ENCODE measurements at places on chromosomes 4 and X.

DNA sequence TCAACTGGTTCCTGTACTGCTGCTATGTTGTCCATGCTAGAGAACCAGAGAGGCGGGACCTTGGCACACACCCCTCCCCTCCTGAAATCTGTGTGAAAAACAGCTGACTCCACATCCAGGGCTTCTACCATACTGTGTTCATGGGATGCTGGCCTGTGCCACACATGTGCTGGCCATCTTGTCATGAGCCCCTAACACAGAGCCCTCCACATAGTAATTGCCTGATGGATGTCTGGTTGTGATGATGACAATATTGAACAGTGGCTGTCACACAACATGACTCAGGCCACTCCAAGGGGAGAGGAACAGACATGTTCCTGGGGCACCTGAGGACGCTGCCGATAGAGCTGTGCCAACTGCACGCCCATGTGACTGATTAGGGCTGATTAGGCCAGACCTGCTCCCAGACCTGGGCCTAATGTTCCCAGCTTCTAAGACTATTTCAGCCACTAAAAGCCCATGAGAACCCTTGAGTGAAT lies 13.1 kb downstream of the SLC25A5 start:
- peak; percentile 67 for DNase-seq

GRCh38 chrX:150872773-150873336 lies 25.6 kb downstream of the CD99L2 start:
- DNase-seq: no peak

DNA sequence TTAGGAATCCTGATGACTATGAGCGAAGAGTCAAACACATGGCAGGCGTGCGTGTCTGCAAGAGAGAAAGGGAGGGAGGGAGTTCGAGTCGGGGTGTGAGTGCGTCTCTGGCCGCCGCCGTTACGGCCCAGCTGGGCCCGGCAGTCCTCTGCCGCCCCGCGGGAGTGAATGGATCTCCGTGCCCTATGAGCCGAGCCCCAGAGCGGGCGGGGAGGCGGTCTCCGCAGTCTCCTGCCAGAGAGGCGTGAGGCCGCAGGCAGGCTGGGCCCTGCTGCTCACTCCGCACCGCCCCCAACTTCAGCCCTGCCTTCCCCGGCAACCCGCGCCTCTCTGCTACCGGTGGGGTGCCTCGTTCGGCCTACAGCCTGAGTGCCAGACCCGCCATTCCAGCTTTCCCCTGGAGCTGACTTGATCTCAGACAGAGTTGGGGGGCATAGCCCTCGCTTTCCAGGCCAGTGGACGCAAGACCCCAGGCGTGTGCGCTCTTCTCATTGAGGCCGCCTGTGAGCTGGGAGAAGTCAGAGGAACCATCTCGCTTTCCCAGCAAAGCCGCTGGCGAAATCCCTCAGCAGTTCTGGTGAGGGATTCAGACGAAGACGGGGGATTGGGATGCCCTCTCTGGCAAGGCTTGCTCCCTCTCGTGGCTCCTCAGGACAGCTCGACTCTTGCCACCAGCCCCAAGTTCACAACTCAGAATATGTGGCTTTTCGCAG lies 1.4 kb downstream of the SLC16A2 start:
- DNase-seq: peak; percentile 27

DNA sequence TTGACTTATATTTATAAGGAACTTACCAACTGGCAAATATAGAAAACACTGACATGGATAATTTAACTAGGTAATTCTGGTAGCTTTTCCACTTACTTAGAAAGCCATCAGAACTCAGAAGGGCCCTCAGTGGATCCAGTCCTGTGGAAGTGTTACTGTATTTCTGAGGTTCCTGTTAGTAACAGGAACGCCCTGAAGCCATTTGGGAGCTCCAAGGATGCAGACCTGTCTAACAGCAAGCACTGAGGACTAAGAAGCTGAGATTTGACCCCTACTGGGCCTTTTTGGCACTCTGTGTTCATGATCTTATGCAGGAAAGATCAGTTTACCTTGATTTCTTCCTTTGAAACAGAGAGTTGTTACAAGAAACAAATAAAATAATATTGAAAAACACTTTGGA lies 46.0 kb upstream of the TLL1 start:
- no peak for DNase-seq

- no peak for DNase-seq
These were observed 22.9 kb upstream of the PTCHD1 start for GRCh38 chrX:23311731-23312130.

DNA sequence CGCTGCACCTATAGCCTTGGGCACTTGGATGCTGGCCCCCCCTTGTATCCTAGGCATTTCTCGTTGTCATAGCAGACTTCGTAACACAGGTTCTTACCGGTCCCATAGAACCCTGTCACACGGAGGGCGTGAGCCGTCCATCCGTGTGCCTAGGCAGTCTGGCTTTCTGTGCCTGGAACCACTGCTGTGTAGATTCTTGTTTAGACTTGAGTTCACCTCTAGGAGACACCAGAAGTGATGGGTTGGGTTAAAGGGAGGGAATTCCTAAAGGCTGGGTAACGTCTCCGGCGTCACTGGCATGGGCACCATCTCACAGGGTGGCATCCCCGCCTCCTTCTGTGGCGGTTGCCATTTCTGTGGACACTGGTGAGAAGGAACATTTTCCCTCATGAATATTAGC lies 13.5 kb upstream of the NKX1-1 start:
- DNase-seq: no peak

- no peak for DNase-seq
These were observed 75.9 kb downstream of the SLC9A7 start for GRCh38 chrX:46683048-46683447.

- DNase-seq: no peak
These were observed 5.0 kb downstream of the OPRPN start for GRCh38 chr4:70402762-70403161.

- DNase-seq: peak; percentile 38
These were observed 18.0 kb downstream of the RUFY3 start for GRCh38 chr4:70739496-70740337.

DNA sequence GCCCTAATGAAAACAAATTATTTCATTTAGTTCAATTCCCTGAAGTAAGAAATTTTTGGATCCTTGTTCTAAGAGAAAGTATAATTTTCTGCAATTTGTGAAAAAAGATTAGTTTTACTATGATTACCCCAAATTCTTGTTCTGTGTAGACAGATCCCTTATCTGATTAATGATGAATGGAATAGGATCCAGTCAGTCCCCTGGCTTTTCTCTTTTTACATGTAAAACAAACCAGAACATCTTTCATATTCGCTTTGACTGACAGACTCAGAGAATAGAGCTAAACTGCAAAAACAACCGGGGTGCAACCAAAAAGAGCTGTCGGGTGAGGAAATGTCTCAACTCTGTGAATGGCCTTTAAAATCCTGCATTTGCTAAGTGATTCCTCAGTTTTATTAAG lies 93.4 kb upstream of the VEGFC start:
- DNase-seq: no peak

GRCh38 chr4:109708990-109709389 lies 5.7 kb upstream of the CASP6 start:
- DNase-seq: no peak

- DNase-seq: peak; percentile 71
These were observed 647 bp downstream of the OPHN1 start for GRCh38 chrX:68432648-68433047.

DNA sequence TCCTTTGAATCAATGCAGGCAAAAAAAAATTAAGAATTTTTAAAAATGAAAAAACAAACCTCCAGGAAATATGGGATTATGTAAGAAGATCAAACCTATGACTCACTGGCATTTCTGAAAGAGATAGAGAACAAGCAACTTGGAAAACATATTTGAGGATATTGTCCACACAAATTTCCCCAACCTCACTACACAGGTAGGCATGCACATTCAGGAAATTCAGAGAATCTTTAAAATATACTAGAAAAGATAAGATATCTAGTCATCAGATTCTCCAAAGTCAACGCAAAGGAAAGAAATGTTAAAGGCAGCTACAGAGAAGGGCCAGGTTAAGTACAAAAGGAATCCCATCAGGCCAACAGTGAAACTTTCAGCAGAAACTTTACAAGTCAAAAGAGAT lies 85.6 kb downstream of the ANTXR2 start:
- no peak for DNase-seq

- peak; percentile 47 for DNase-seq
These were observed 80.8 kb upstream of the MAB21L2 start for GRCh38 chr4:150501009-150501727.

- no peak for DNase-seq
These were observed 49.4 kb downstream of the ANXA10 start for GRCh38 chr4:168141733-168142132.

- no peak for DNase-seq
These were observed 9.4 kb downstream of the ANKRD50 start for GRCh38 chr4:124703154-124703553.

DNA sequence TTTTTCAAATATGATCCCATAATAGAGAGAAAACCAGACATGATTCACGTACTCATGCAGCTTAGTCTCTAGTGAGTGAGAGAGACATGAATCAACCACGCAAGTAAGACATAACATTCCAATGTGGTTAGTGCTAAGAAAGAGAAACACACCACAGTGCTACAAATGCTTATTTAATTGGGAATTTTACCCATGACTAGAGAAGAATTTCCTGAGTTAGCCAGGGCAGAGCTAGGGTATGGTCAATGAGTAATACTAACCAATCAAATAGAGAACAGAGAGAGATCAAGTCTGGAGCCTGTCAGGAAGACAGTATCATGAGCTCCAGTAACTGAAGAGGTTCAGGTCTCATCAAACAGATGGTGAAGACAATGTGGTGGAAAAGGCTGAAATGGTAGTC lies 495.2 kb downstream of the PDGFC start:
- DNase-seq: no peak

GRCh38 chr4:94165256-94165655 lies 42.4 kb upstream of the SMARCAD1 start:
- no peak for DNase-seq

GRCh38 chr4:84481077-84481859 lies 17.8 kb downstream of the NKX6-1 start:
- DNase-seq: no peak

- no peak for DNase-seq
These were observed 20.7 kb downstream of the RAB40AL start for GRCh38 chrX:102957751-102958150.

DNA sequence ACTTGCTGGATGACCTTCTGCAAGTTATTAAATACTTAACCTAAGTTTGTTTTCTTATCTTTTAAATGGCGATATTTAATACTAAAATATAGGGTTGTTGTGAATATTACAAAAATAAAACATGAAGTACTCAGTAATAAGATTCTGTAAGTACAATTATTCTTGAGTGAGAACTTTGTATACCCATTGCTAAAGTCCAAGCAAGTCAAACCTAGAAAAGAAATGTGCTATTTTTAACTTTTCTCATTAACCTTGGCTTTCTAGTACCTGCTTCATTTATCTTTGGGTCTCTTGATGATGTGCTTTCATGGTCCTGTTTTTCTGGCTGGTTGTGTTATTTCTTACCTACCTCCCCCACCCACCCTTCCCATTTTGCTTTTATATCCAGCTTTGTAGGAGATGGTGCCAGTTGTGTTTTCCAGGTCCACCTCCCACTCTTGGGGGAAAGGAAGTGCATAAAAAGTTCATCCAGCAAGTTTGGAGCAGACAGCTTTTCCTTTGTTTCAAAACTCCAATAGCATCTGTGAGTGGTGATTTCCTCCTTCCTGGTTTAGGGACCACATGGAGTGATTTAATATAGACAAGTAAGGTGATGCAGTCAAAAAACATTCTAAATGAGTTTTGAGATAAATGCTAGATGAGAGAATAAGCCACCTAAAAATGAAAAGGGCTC lies 7.5 kb upstream of the CXCL8 start:
- DNase-seq: no peak

- DNase-seq: no peak
These were observed 366.6 kb downstream of the GASK1B start for GRCh38 chr4:157806184-157806583.

- no peak for DNase-seq
These were observed 103.0 kb upstream of the KLF3 start for GRCh38 chr4:38560768-38561558.

DNA sequence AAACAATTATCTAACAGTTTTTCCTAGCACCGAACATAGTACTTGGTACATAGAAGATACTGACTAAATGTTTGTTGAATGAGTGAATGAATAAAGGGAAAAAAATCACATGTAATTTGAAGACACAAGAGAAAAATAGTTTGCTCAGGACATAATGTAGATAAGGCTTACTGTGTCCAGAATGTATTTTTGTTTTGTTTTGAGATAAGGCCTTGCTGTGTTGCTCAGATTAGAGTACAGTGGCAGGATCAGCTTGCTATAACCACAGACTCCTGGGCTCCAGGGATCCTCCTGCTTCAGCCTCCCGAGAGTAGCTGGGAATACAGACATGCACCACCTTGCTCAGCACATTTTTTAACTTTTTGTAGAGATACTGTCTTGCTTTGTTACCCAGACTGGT lies 6.5 kb downstream of the FAM199X start:
- peak; percentile 24 for DNase-seq

GRCh38 chr4:73856518-73856917 lies 3.4 kb downstream of the PF4V1 start:
- DNase-seq: no peak

DNA sequence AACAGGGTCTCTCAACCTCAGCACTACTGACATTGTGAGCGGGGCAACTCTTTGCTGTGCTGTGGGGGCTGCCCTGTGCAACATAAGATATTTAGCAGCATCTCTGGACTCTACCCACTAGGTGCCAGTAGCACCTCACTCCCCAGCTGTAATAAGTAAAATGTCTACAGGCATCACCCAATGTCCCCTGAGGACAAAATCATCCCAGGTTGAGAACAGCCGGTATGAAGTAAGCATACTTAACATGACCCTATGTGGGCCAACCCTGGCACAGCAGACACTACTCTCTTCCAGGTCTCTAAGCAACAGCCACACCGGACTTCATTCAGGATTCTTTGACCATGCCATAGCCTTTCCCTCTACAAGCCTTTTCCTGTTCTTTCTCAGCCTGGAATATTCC lies 10.5 kb upstream of the MGST2 start:
- DNase-seq: peak; percentile 63

GRCh38 chr4:47703956-47704355 lies 133.9 kb downstream of the CORIN start:
- DNase-seq: no peak

GRCh38 chr4:103915224-103915869 lies 195.6 kb upstream of the TACR3 start:
- DNase-seq: peak; percentile 43

DNA sequence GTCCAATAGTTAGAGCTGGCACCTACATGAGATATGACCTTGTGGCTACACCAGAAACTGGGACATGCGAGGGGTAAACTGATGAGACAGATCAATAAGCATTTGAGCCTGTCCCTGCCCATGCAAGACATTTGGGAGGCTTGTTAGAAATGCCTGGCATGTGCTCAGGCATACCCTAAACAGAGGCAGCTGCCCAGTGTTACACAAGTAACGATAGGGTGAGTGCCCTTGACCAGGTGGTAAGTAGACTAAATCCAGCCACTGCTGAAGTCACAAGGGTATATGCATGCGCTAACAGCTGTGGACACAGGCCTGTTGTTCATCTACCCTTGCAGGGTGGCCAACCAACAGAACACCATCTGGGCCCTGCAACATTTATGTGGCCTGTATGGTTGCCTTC lies 56.1 kb upstream of the CCDC149 start:
- no peak for DNase-seq

- DNase-seq: peak; percentile 23
These were observed 31.0 kb downstream of the FRYL start for GRCh38 chr4:48748949-48749596.

GRCh38 chrX:14963447-14964236 lies 90.4 kb downstream of the MOSPD2 start:
- no peak for DNase-seq

Measured in hematopoietic multipotent progenitor cell treated with erythropoietin and hydrocortisone succinate and interleukin-3 and kit ligand, for 6 days (in vitro differentiated cells).